ENCODE measurements at places on chromosomes 3 and 15. TPM values are rescaled to one million over a fixed set of nuclear protein-coding genes. Genes with fewer than 3 reads are reported as not detected.

ACP3 gene
- total RNA-seq, result not detected

GRCh38 chr15:52178765-52179164, 12.4 kb downstream of the GNB5 start:
- DNase-seq, result no peak

- DNase-seq, result no peak
These were observed 213.8 kb downstream of the LRTM1 start for GRCh38 chr3:54714035-54714434.

- no peak for DNase-seq
These were observed 53.3 kb downstream of the PIK3R4 start for GRCh38 chr3:130693314-130693713.

Measured in Daoy (cell line).